ENCODE measurements at places on chromosomes 5 and 9.

GRCh38 chr5:105677291-105677690 is 1993.4 kb downstream of the EFNA5 start:
- DNase-seq: no peak

DNA sequence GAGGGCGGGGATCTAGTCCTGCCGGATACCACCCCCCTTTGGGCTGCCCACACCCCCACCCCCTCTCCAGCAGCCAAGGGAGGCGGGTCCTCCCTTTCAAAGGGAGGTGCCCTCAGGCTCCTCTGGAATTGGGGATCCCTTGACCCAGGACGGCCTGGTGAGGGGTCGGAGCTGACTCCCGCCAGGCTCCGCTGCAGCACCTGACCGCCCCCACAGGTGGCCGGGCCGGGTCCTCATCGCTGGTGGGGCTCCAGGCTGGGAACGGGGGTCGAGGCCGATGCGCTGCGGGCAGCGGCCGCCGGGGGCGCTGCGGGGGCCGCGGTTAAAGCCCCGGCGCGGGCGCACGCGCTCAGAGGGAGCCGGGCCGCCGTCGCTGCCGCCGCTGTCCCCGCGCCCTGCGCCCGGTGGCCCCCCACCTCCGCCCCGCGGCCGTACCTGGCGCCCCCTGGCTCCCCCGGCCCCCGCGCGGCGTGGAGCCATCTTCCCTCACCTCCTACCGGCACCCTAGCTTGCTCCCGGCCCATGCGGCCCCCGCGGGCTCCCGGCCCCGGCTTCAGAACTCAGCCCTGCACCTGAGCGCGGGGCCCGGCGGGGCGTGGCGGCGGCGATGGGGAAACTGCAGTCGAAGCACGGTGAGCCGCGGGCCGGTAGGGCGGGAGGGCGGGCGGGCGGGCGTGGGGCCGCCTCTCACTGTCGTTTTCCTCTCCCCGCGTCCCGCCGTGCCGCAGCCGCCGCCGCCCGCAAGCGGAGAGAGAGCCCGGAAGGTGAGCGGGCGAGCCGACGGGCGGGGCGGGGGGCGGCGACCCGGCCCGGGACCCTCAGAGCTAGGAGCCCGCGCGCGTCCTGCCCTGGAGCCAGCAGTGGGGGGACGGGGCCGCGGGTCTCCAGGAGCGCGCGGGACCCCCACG is at the start of gene NKD2:
Gene NKD2, plus strand, starts transcription at position 352 of the 908 bp plus-strand sequence. Its CDS starts 256 bp downstream, at position 608.
- DNase-seq: no peak

- DNase-seq: no peak
These were observed 7.4 kb downstream of the ZER1 start for GRCh38 chr9:128764361-128764760.

DNA sequence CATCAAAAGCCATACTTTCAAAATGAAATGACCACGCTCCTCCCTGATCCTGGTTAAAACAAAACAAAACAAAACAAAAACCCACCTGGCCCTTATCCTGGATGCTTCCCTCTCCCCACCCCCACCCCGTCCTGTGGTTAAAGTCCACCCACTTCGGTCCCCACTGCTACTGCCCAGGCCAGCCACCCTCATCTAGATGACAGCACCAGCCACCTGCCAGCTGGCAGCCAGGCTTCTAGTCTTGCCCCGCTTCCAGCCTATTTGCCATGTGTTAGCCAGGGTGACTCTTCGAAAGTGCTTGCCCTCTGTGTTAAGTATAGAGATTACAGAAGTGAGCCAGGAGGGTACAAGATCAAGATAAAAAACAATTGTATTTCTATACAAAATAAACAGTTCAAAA is 27.5 kb upstream of the NCS1 start:
- DNase-seq: no peak

DNA sequence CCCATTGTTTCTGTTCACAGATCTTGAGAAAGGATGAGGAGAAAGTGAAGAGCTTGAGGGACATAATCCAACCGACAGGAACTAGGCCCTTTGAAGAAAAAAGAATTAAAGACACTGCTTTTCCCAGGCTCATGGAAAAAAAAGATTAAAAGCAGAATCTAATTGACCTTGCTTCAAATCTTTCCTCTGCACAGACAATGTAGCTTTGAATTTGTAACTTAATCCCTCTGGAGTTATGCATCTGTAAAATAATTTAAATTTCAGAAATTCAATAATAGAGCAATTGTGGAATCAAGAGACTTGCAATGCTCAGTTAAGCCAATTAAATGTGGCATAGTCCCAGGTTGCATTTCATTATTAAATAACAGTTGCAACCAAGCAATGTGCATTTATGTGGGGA is 64.6 kb downstream of the SVEP1 start:
- DNase-seq: no peak

- DNase-seq: no peak
These were observed 370.4 kb downstream of the GLIS3 start for GRCh38 chr9:3929345-3930047.

GRCh38 chr9:27625751-27626150 is 52.5 kb upstream of the C9orf72 start:
- no peak for DNase-seq

DNA sequence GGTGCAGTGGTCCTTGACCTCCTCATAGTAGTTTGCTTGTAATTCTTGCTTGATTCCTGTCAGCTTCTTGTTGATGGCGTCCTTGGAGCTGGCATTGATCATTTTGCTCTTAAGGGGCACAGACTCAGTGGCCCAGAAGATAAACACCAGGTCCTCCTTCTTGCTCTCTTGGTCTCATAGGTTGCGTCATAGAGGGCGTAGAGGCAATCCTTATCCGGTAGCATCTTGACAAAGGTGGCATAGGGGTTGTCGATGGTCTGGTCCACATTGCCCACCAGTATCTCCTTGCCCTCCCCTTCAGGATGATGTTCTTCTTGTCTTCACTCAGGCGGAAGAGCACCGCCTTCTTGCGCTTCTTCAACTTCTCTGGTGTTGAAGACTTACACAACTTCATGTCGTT is 19.2 kb downstream of the CCDC125 start:
- no peak for DNase-seq

GRCh38 chr5:10381803-10382202 is 28.3 kb downstream of the MARCHF6 start:
- DNase-seq: no peak

GRCh38 chr5:167937635-167937998 is 353.8 kb upstream of the WWC1 start:
- DNase-seq: no peak

- DNase-seq: no peak
These were observed 199.3 kb upstream of the PTGER4 start for GRCh38 chr5:40480392-40480791.

GRCh38 chr9:79023134-79023580 is 548.6 kb upstream of the TLE4 start:
- DNase-seq: no peak

GRCh38 chr9:17813798-17814197 is 234.9 kb downstream of the SH3GL2 start:
- no peak for DNase-seq

DNA sequence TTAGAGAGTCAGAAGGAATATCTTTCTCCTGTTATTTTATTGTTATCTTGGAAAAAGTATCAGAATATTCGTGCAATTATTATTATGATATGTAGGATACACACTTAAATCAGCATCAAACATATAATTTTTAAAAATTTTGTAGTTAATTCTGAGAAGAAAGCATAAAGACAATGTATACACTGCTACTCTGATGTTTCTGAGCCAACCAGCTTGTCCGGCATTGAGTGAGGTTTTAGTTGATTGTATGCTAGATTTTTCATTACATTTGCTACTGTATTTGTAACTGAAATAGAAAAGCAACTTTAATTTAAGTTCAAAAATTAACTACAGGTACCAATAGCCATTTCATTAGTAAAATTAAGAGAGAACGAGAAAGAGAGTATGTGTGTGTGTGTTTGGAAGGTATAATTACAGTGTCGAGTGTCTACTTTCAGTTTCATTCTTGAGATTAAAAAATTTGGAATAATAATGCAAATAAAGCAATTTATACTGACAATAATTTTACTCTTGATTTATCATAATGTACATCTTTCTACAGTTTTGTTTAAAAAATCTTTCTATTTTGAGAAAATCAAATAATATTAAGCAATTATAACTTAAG is 160.4 kb upstream of the CDH12 start:
- DNase-seq: no peak

GRCh38 chr5:167626341-167627123 is 664.9 kb upstream of the WWC1 start:
- no peak for DNase-seq

GRCh38 chr5:154788212-154788611 is 33.0 kb downstream of the LARP1 start:
- DNase-seq: no peak

- DNase-seq: no peak
These were observed 79.6 kb downstream of the DROSHA start for GRCh38 chr5:31452314-31452713.

Measured in activated effector memory CD4-positive, alpha-beta T cell treated with Interleukin-2 at 50 U/mL for 16 hours (primary cell).